Natural killer cell treated with Interleukin-12 subunit alpha and Interleukin-12 subunit beta and Interleukin-15 and Interleukin-18, amount 100 ng/mL, for 72 hours (primary cell): ENCODE measurements at places on chromosomes 11 and 22. TPM values are rescaled to one million over a fixed set of nuclear protein-coding genes. Genes with fewer than 3 reads are reported as not detected.

- no peak overlapping the region for H3K4me3 ChIP-seq
- DNase-seq, result no peak
- H3K27me3 ChIP-seq, result no peaks in the 10 kb centered on the region
- H3K4me1 ChIP-seq, result no peaks in the 10 kb centered on the region
Measured at GRCh38 chr11:63909591-63910506, 7.1 kb downstream of the RCOR2 start.

- no peaks in the 10 kb centered on the region for H3K4me1 ChIP-seq
- DNase-seq, result no peak
- H3K4me3 ChIP-seq, result no peak overlapping the region
- H3K36me3 ChIP-seq, result no peaks in the 10 kb centered on the region
Measured at GRCh38 chr11:114377612-114378267, 22.6 kb downstream of the C11orf71 start.

PIWIL4 gene
- total RNA-seq, result 0.86 TPM

GRCh38 chr11:10608584-10608983, 40.1 kb upstream of the LYVE1 start:
- peaks cover 30% of the 10 kb centered on the region for H3K27me3 ChIP-seq
- peaks cover 9% of the 10 kb centered on the region for H3K4me1 ChIP-seq
- H3K36me3 ChIP-seq, result no peaks in the 10 kb centered on the region
- no peak overlapping the region for H3K27ac ChIP-seq

DNA sequence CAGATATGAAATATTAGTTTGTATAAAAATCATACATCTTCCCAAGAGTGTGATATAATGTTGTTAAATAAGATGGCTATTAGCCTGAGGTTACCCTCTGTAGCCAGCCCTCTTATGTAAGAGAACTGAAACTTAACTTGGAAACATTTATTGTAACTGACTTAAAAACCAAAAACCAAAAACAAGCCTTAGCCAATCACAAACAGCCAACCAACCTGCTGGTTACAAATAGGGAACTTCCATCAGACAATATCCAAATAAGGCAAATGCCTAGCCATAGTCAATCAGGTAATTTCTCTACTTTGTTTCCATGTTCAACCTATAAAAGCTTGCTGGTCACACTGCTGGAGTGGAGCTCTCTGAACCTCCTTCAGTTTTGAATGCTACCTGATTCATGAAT, 14.1 kb downstream of the KBTBD3 start:
- no peak for DNase-seq
- H3K36me3 ChIP-seq, result no peaks in the 10 kb centered on the region
- H3K4me3 ChIP-seq, result no peak overlapping the region

- no peaks in the 10 kb centered on the region for H3K27me3 ChIP-seq
- peaks cover 11% of the 10 kb centered on the region for H3K4me1 ChIP-seq
- H3K4me3 ChIP-seq, result no peak overlapping the region
- no peaks in the 10 kb centered on the region for H3K36me3 ChIP-seq
- no peak overlapping the region for H3K27ac ChIP-seq
Measured at GRCh38 chr22:22853713-22854112, 33.9 kb upstream of the IGLL5 start.

GRCh38 chr22:37229805-37230672, 14.0 kb downstream of the RAC2 start:
- H3K27me3 ChIP-seq, result no peaks in the 10 kb centered on the region
- peak overlapping the region; percentile 84 for H3K4me3 ChIP-seq

GRCh38 chr22:20990184-20991180, 8.4 kb downstream of the LZTR1 start:
- no peaks in the 10 kb centered on the region for H3K27me3 ChIP-seq
- H3K4me3 ChIP-seq, result no peak overlapping the region
- H3K4me1 ChIP-seq, result peaks cover 4% of the 10 kb centered on the region
- H3K27ac ChIP-seq, result no peak overlapping the region
- DNase-seq, result no peak

DNA sequence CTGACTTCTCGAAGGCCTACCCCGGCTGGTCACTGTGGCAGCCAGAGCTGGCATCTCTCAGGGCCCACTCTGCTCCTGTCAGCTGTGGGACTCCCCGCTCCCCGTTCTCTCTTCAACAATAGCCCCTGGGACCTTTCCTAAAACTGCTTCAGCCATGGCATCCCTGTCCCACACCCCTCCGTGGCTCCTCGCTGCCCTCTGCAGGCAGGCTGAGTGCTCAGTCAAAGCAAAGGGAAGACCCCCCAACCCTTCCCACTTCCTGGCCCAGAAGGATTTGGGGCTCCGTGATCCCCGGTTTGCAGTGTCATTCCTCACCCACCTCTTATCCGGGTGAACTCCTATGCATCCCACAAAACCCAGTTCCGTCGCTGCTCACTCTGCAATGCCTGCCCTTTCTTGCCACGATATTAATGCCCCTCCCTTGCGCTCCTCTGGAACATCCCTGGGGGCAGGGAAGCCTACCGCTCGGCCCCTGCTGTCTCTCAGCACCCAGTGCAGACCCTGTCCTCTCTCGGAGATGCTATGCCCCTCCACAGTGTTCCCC, 1.6 kb upstream of the TH start:
- H3K4me3 ChIP-seq, result no peak overlapping the region
- H3K4me1 ChIP-seq, result no peaks in the 10 kb centered on the region
- H3K27ac ChIP-seq, result no peak overlapping the region
- H3K36me3 ChIP-seq, result no peaks in the 10 kb centered on the region
- no peaks in the 10 kb centered on the region for H3K27me3 ChIP-seq

GRCh38 chr22:48359613-48359965, 1468.1 kb downstream of the BRD1 start:
- no peak for DNase-seq
- H3K36me3 ChIP-seq, result no peaks in the 10 kb centered on the region
- H3K27ac ChIP-seq, result no peak overlapping the region
- peaks cover 8% of the 10 kb centered on the region for H3K27me3 ChIP-seq
- H3K4me1 ChIP-seq, result no peaks in the 10 kb centered on the region

- DNase-seq, result no peak
- H3K27ac ChIP-seq, result no peak overlapping the region
- peaks cover 13% of the 10 kb centered on the region for H3K4me1 ChIP-seq
- no peaks in the 10 kb centered on the region for H3K36me3 ChIP-seq
Measured at GRCh38 chr22:16956290-16956689, 51.7 kb downstream of the GAB4 start.

CD82 gene
- 158 TPM for total RNA-seq

DNA sequence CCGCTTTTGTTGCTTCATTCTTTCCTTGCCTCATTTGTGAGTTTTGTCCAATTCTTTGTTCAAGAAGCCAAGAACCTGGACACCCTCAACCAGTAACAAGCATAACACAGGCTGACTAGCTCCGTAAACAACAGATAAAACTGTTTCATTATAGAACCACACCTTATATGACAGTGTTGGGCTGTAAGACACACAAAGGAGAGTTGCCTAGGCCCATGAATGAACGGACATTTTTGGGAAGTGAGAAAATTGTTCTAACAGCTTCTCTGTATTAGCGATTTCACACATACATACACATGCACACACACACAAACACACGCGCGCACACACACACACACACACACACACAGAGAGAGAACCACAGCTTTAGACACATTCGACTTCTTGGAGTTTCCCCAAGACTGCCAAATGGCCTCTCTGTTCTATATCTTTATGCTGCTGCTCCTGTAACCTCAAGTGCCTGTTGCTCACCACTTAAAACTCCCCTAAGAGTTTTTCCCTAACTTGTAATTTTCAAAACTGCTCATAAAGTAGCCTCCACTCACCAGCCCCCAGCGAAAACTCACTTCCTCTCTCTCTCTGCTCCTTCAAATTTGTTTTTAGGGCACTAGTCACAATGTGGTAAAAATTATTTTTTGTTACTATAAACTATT, 35.9 kb downstream of the CTSC start:
- no peaks in the 10 kb centered on the region for H3K27me3 ChIP-seq
- peak overlapping the region; percentile 93 for H3K27ac ChIP-seq

- no peak for DNase-seq
- peaks cover 8% of the 10 kb centered on the region for H3K27me3 ChIP-seq
- H3K4me1 ChIP-seq, result no peaks in the 10 kb centered on the region
- no peaks in the 10 kb centered on the region for H3K36me3 ChIP-seq
- H3K4me3 ChIP-seq, result no peak overlapping the region
Measured at GRCh38 chr22:26887456-26887855, 230.1 kb downstream of the MIAT start.

DNA sequence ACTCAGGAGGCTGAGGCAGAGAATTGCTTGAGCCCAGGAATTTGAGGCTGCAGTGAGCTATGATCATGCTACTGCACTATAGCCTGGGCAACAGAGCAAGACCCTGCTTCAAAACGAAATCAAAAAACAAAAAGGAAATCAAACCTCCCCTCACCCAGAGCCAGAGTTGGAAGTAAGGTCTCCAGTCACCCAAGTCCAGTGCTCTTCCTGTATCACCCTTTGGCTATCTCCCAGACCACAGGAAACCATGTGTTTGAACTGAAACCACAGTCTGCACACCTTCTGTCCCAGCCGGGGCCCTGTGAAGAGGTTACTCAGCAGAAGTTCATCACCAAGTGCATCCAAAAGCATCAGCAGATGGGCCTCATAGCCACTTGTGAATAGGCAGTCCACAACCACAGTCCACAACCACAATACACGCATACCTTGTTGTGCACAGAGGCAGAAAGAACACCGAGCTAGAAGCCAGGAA, 4.6 kb downstream of the MYH9 start:
- peaks cover 60% of the 10 kb centered on the region for H3K4me1 ChIP-seq
- H3K27me3 ChIP-seq, result no peaks in the 10 kb centered on the region
- H3K4me3 ChIP-seq, result peak overlapping the region; percentile 89
- DNase-seq, result peak; percentile 85
